ENCODE measurements at places on chromosomes 2 and 18. TPM values are rescaled to one million over a fixed set of nuclear protein-coding genes. Genes with fewer than 3 reads are reported as not detected.

The RND3 gene
- polyA plus RNA-seq: 47.9 TPM

The IL1F10 gene
- not detected for polyA plus RNA-seq

The COL3A1 gene
- polyA plus RNA-seq: 1,385 TPM

The ZNF804A gene
- 1.1 TPM for polyA plus RNA-seq

The DLX1 gene
- 0.25 TPM for polyA plus RNA-seq

The CDH2 gene
- polyA plus RNA-seq: 69.8 TPM

The SLC9A2 gene
- 6.8 TPM for polyA plus RNA-seq

The EMX1 gene
- 44.8 TPM for polyA plus RNA-seq

The PRKRA gene
- polyA plus RNA-seq: 87.3 TPM

The CHPF gene
- polyA plus RNA-seq: 51.8 TPM

The CCDC85A gene
- 1.8 TPM for polyA plus RNA-seq

The C2orf72 gene
- 4.0 TPM for polyA plus RNA-seq

DNA sequence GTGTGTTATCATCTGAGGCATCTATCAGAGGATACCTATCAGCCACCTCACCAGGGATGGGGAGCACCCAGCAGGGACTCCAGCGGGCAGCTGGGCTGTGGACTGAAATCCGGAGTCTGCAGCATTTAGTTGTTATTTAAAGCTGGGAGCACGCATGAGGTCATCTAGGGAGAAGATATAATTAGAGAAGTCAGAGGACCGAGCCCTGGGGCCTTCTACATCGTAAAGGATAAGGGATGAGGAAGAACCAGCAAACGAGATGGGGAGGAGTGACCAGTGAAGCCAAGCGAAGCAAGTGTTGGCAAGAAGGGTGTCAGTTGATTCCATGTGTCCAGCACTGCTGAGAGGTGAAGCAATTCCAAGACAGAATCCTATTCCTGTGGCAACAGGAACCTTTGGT, 70.3 kb downstream of the STEAP3 start:
- no peak for DNase-seq

GRCh38 chr2:65495251-65495877, 63.0 kb upstream of the SPRED2 start:
- no peak for DNase-seq

DNA sequence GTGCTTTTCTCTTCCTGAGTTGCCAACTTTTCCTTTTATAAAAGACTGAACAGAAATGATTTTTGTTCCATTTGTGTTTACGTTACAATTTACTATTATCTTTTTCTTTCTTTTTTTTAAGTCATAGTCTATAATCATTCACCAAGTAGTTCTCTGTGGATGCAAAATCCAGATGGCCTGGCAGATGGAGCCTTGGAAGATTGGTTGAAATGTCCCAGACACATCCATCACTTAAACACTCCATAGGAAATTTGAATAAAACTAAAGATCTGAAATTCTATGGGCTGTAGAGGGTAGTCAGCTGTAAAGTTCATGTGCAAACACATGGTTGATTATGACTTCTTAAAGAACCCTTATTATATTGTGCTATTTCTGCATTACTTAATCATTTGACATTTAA, 164.8 kb upstream of the DOCK10 start:
- DNase-seq: no peak

DNA sequence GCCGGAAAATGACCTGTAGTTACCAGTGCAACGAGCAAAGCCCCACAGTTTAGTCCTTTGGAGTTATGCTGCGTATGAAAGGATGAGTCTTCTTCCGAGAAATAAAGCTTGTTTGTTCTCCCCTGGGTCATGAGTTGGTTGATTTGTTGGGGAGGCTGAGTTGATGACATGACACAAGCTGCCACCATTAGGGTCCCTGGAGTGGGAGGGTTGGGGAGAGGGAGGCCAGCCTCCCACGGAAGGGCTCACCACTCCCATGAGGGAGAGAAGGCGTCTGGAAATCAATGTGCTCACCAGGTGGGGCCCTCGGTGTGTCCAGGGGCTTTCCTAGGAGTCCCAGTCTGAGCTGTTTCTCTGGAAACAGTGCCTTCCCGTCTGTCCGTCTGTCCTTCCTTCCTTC, 7.4 kb upstream of the DGKD start:
- DNase-seq: no peak

DNA sequence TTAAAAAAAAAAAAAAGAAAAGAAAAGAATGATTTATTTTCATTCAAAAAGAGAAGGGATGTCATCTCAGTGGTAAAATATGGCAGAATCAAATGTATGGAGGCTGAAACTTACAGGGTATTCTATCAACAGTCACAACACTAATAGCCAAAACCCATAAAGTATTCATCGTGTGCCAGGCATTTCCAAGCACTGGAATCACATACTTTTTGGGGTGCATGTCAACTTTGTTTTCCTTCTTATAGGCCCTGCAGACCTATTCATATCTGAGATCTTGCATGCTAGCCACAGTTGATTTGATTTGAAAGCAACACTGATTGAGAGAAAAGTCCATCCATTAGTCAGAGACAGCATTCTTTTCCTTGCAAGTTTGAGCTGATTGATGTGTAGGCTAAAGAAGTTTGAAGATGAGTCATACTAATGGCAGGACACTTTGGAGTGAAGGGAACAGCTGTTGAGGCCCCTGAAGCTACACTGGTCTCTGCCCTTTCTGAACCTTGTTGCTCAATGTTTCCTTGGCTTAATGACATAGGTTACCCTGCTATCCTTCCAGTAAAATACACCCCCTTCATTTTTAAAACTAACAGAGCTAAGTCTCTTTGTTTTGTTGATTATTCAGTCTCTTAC, 22.0 kb downstream of the KATNAL2 start:
- DNase-seq: no peak

DNA sequence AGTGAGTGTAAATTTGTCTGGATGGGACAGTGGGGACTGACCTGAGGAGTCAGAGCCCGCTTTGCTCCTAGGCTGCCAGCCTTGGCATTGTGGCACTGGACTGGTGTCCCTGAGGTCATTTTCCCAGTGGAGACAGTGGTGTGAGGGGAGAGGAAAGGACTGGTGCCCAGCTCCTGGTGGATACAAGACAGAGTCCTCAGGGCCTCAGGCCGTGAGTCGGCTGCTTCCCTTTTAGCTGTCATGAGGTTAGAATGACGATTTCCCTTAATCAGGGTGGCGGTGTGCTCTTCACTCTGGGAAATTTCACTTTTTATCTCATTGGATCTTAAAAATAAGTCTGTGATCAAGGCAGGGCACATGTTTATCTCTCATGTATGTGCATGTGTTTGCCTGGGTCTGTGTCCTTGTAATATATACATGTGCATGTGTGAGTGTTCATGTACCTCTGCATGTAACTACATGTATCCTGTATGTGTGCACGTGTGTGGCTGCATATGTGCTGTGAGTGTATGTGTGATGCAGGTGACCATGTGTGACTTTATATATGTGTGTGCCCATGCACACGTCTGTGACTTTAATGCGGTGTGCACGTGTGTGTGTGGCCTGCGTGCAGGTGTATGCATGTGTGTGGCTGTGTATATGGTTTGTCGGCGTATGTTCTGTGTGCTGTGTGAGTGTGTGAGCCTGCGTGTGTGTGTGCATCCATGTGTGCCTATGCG, 55.7 kb downstream of the GLI2 start:
- no peak for DNase-seq

- no peak for DNase-seq
Observed at GRCh38 chr2:190789074-190790004, 91.3 kb upstream of the GLS start.

GRCh38 chr2:1965726-1966125, 221.4 kb upstream of the PXDN start:
- DNase-seq: no peak

GRCh38 chr2:1749489-1750119, 5.3 kb upstream of the PXDN start:
- no peak for DNase-seq

DNA sequence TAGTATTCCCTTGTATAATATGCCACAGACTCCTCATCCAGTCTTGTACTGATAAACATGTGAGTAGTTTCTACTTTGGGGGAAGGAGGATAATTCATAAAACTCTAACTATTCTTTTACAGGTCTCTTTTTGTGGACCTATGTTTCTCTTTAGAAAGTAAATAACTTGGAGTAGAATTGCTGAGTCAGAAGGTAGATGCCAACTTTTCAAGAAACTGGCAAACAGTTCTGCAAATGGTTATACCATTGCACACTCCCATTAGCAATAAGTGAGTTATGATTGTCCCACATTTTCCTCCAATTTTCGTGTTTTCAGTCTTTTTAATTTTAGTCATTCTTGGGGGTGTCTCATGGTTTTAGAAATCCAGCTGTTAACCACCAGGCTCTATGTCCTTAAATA, 477.2 kb upstream of the LRRTM4 start:
- no peak for DNase-seq

DNA sequence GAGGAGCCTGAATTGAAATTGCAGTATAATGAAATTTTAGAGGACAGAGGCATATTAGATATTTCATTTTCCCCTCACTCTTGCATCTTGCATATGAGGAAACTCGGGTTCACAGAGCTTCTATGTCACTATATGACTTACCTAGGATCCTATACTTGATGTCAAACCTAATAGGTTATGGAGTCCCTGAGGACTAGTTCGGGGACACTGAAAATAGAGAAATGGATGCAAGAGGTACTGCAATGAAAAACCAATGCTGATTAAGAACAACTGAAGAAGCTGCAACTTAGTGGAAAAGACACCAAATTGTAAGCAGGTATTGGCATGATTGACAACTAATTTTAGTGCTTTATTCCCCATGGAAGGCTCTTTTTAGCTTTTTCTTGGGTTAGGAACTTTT, 210.1 kb downstream of the IKZF2 start:
- DNase-seq: no peak

DNA sequence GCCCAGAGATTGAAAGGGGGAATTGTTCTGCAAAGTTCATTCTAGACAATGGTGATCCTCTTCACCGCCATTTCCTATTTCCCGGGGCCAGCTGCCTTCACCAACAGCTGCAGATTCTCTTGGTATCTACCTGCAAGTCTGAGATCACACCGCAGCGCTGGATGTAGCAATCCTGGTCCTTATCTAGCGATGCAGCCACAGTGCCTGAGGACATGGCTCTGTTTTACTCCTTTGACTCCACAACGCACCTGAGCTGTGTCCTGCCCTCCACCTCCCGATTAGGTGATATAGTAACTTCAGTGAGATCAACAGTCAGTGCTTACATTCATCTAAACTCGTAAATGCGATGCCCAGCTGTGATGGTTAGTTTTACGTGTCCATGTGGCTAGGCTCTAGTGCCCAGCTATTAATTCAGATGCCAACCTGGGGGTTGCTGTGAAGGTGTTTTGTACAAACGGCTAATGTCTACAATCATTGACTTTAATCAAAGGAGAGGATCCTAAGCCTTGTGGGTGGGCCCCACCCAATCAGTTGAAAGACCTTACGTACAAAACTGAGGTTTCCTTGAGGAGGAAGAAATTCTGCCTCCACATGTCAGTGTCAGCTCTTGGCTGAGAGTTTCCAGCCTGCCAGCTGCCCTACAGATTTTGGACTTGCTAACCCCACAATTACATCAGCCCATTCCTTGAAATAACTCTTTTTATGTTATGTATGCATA, 189.8 kb downstream of the SH3BP4 start:
- no peak for DNase-seq

DNA sequence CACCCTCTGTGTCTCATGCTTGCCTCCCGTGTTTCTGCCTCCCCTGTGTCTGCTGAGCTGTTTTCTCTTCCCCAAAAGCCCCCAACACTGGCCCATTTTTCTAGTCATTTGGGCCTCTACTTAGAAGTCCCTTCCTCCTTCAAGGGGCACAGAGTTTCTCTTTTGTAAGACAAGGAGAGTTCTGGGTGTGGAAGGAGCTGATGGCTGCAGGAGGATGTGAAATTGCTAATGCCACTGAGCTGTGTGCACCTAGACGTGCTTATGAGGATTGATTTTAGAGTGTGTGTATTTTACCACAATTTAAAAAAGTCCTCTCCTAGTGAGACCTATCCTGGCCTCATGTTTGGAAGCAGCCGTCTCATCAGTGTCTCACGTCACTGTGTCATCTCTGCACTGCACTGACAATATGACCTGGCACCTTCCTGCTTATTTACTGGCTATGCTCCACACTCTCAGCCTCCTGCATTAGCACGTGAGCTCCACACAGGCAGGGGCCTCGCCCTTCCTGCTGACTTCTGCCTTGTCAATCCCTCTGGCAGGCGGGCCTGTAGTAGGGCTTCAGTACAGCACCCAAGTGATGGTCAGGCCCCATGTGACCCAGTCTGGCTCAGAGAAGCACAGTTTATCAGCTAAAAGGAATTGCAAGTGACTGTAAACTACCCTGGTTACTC, 8.0 kb upstream of the MBP start:
- no peak for DNase-seq

DNA sequence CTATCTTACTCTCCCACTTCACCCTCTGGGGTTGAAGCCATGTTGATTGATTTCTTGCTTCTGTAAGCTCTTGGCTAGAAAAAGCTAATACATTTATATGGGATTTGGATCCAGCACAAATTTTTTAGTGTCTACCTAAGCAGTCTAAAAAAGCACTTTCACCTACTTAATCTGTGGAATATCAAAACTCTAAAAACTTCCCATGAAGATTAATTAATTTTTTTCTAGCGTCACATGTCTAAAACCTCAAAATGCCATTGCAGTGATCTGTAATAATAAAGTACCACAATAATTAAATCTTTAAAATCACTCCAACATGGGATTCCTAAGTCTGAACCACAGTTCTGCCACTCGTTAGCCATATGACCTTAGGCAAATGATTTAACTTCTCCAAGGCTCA, 180.1 kb downstream of the EN1 start:
- DNase-seq: no peak

DNA sequence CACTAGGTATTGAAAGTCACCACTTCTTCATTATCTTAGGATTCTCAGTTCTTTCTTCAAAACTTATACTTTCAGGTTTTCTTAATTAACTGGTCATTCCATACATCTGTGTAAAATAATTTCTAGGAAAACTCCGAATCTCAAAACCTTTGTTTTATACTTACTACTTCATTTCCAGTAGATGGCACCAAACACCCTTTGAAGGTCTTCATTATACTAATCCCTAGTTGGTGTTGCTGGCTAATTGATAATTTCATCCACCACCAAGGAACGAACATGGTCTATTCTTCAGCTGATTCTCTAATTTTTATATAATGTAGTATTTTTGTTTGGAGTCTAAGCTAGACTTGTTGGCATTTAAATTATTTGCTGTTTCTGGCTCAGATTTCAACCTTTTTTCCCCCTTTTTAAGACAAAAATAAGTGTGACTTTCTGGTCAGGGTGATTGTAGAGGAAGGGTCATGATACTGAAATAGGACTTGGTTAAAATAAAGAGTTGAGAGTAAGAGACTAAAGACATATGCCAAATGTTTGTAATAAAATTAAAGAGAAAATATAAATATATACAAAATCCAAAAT, 2.8 kb upstream of the MXD1 start:
- peak; percentile 64 for DNase-seq
